ENCODE measurements at places on chromosomes 3 and 15.

DNA sequence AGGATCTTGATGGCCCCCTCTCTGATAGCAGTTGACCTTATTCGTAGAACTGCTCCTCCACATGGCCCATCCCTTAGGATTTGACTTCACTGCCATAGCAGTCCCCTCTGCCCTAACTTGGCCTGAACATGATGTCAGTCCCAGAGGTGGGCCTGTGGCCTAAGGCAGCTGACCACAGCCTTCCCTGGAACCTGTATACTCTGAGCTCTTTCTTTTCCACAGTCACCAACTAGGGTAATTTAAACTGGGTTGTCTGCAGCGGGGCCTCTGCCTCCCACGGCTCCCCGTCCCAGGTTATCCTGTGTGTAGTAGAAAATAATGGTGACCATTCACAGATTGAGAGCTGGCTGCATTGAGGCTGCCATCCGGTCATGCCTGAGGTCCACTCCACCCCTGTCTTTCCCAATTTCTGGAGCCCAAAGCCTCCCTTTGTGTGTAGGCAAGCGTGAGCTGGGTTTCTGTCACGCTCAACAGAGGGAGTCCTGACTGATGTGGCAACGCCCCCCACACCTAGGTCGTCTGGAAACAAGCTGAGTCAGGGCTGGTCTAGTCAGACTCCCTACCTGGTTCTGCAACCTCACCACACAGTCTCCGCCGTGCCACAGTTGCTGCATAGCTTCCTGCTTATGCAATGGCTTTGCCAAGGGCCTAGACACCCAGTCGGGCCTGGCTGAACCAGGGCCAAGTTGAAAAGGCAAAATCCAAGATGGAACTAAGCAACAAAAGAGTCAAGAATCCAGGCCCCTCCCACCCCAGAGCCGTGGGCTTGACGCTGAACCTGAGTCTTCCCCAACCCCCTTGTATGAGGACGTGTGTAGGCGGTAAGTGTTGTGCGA, 284.5 kb downstream of the XXYLT1 start:
- no peak for DNase-seq

- DNase-seq, result no peak
Measured at GRCh38 chr3:37475435-37475834, 301.1 kb upstream of the LRRFIP2 start.

- DNase-seq, result no peak
Measured at GRCh38 chr3:81472600-81473362, 288.7 kb downstream of the GBE1 start.

GRCh38 chr3:153400641-153401040, 238.6 kb downstream of the RAP2B start:
- no peak for DNase-seq

- DNase-seq, result no peak
Measured at GRCh38 chr15:38093931-38094330, 158.7 kb upstream of the SPRED1 start.

DNA sequence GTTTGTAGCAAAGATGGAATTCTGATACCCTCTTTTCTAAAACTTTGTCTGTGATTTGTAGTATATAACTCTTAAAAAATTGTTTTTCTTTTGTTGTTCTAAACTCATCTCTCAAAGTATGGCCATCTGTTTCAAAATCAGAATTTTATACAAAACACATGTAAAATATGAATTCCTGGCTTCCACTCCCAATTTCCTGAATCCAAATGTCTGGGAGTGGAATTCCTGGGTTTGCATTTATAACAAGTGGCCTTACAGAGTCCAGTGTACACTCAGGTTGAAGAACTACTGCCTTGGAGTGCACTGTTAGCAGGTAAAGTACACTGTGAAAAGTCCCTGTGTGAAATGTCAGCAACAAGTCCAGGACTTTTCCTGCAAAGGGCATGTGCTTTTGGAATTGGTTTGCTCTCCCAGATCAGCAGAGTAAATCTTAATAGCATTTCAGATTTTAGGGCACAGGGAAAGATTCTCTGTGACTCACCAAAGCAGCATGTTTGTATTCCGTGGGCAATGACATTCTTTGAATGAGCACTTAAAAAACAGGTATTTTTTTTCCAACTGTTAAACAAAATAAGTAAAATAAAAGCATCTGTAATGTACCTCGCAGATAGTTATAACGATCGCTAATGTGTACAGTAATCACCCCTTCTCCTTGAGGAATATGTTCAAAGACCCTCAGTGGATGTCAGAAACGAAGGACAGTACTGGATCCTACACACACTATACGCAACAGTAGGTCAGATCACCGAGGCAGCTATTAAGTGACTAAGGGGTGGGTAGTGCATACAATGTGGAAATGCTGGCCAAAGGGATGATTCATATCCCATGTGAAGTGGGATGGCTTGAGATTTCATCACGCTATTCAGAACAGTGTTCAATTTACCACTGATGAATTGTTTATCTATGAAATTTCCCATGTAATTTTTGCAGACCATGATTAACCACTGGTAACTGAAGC, 2.0 kb upstream of the CLDN16 start:
- DNase-seq, result no peak

DNA sequence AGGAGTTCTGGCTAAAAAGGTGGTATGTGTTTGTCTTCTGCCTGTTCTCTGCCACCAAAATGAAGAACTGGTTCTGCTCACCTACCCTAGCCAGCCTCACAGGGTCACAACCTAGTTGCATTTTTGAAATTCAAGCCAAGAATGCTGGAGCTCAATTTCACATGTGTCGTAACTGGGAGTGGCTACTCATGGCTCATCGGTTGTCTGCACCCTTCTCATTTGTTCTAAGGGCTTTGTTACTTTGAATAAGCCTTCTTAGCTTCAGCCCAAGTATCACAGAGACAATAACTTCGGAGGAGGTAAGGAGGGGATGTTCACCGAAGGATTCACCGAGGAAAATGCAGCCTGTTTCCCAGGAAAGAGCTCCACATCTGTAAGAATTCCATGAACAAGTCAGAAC, 134.3 kb upstream of the RARB start:
- no peak for DNase-seq

- DNase-seq, result no peak
Measured at GRCh38 chr3:20310629-20311028, 124.6 kb upstream of the SGO1 start.

DNA sequence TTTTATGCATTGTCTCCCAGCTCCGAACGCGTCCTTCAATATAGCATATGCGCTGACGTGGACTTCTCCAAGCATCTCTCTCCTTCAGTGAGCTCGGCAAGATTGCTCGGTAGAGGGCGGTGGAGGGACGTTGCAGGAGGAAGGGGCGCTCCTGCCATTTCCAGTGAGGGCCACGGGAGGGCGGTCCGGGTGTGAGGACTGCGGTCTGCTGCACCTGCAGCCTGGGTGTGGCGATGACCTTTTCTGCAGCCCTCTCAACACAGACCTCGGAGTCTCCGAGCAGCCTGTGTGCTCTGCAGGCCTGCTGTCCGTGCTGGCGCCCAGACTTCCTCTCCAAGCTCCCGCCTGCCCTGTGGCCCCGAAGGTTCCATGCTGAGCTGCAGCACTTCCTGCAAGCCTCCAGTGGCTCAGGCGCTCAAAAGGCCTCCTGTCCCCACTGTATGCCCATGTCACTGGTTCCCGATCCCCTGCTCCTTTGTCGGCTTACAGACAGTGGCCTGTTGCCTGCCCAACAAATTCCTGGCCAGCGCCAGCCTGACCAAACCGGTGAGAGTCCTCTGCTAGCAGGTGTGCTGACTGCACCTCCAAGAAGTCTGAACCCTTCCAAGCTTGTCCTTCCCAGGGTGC, 8.9 kb upstream of the RTP3 start:
- DNase-seq, result peak; percentile 93

DNA sequence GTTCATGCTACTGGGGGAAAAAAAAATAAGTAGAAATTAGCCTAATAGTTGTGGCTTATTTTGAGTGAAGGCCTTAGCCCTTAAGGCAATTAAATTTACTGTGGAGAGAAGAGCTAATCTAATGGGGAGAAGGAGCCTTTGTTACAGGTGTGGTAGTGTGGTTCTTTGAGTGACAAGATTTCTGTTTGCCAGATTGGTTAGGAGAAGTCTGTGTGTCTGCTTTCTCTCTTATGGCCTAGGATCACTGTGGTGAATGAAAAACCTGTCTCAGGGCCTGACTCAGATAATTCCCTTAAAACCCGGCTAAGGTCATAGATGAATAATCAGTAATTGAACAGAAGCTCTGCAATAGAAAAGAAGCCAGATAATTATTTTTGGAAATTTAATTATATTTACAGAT, 27.0 kb downstream of the OPA1 start:
- no peak for DNase-seq

GRCh38 chr3:12479919-12480427, 4.3 kb upstream of the TSEN2 start:
- no peak for DNase-seq

DNA sequence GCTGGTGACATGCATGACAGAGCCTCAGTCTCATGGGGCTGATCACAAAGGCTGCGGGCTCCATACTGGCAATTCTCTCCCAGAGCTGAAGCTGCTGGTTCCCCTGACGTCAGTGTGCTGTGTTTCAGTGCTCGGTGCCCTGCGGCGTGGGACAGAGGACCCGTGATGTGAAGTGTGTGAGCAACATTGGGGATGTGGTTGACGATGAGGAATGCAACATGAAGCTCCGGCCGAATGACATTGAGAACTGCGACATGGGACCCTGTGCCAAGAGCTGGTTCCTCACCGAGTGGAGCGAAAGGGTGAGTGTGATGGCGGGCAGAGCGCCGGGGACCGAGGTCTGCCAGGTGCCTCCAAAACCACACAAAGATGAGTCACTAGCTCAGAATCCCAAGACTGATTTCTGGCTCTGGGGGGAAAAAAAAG, 62.0 kb upstream of the NR2E3 start:
- no peak for DNase-seq

DNA sequence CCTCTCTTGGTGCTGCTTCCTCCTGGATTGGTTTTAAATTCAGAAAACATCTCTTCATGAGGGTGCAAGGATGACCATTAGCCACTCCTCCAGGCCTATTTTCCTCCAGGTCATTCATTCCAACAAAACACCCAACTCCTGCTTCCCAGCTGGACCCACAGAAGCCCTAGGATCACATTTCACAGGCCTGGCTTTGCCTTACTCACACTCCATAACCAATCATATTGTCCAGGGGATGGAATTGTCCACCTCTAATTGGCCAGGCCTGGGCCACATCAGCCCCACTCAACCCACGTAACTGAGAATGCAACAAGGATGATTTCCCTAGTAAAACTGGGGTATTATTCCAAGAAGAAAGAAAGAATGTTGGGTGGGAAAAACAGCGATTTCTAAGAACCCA, 616.7 kb upstream of the SUCLG2 start:
- no peak for DNase-seq

DNA sequence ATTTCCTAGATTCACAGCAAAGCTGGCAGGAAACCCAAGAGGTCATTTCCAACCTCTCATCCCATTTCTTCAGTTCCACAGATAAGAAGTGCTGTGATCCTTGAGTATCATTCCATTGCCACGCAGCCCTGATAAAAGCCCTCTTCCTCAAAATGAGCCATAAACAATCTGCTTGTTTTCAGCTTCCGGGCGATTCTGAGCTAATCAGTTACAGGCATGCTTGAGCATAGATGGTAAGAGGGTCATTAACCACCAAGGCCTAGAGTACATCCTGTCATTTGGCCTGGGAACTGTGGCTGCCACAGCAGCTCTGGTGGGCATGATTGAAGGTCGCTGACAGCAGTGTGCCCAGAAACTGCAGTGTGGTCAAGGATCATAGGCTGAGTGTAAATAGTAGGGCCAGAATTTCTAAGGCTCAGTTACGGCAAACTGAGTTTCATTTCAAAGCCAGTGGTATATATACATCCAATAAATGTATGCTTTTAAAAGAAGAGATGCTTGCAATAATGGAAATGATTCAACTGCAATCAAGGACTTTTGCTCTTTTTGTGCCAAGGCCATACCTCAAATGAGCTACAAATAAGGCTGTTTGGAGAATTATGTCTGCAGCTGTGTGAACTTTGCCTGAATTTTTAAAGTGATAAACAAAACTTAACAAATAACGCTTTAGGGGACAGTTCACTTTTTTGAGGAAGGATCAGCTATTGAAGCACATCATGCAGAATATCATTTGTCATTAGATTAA, 47.3 kb downstream of the P3H2 start:
- no peak for DNase-seq

- no peak for DNase-seq
Measured at GRCh38 chr15:47209591-47209990, 507.7 kb upstream of the SEMA6D start.

DNA sequence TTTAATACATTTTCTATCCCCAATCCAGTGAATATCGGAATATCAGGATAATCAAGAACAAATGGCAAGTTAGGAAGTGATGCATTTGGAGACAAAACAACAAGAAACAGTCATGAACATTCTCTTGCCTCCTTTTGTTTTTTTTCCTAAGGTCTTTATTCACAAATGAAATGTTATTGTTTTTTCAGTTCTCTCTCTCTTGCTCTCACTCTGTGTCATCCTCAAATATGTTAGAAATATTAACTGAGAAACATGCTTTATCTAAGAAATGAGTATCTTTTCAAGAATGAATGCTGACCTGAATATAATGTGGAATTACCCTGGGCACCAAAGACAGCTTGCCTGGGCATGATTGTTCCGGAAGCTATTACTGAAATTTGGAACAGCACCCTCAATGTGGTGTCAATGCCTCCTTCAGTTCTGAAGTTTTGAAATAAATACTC, 51.3 kb downstream of the RBMS3 start:
- DNase-seq, result no peak

GRCh38 chr3:120688121-120688520, 6.1 kb upstream of the HGD start:
- DNase-seq, result no peak

- no peak for DNase-seq
Measured at GRCh38 chr3:4506559-4507023, 13.4 kb downstream of the ITPR1 start.

DNA sequence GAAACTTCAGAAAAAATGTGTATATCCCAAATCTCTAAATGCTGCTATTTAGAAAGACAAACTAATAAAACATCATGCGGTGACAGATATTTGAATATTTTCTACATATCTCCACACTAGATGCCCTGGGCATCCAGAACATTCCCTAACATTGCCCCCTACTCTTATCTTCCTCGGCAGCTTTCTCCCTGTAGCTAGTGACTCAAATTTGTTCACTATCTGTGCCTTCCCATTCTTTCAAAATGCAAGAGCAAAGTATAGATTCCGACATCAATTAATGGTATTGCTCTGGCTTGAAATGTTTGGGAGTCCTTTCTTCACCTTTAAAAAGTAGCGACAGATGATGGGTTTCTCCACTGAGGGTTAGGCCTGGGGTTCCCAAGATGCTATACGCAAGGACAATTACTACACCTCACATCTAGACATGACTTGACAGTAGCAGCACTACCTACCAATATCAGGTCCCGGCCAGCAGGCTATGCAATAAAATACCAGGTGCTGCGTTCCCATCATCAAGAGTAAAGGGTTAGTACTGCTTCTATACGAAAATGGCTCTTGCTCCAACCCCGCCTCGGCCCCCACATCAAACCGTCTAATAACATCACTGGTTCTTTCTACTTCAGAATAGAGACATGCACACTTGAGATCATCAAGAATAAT, 631 bp downstream of the UBR1 start:
- no peak for DNase-seq

GRCh38 chr3:170458285-170458684, 39.6 kb downstream of the CLDN11 start:
- no peak for DNase-seq

GRCh38 chr3:152235709-152236298, 32.9 kb upstream of the MBNL1 start:
- DNase-seq, result no peak

- no peak for DNase-seq
Measured at GRCh38 chr15:40204100-40204499, 34.8 kb upstream of the PAK6 start.

- DNase-seq, result no peak
Measured at GRCh38 chr3:28547677-28548076, 199.1 kb upstream of the AZI2 start.
